ENCODE measurements at places on chromosomes 4 and X.

- no peak for DNase-seq
Measured at GRCh38 chr4:58611012-58611411, 1500.8 kb upstream of the IGFBP7 start.

GRCh38 chr4:107392951-107393350 is 327.1 kb downstream of the PAPSS1 start:
- peak; percentile 4 for DNase-seq

GRCh38 chrX:71175531-71175930 is 30.9 kb downstream of the NLGN3 start:
- DNase-seq, result no peak

DNA sequence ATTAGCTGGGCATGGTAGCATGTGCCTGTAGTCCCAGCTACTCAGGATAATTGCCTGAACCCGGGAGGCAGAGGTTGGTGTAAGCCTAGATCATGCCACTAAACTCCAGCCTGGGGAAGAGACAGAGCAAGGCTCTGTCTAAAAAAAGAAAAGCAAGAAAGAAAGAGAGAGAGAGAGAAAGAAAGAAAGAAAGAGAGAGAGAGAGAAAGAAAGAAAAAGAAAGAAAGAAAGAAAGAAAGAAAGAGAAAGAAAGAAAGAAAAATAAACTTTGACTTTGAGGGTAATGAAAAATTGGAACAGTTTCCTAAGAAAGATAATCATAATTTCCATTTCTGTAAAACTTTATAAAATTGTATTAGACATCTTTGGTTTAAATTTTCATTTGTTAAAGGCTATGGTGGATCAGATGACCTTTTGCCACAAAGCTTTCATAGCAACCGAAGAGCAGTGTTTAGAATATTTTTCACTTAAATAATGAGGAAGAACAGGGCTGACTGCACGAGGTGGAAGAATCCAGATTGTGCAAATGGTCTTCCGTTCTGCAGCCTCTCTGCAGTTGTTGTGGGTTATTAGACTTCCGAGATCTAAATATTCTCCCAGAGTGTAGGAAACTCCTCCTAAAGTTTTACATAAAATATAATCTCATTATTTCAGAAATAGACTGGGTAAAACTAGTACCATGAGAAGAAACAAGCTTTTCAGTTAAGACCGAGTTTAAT is 55.9 kb downstream of the RBM47 start:
- DNase-seq, result peak; percentile 70

- DNase-seq, result peak; percentile 76
Measured at GRCh38 chrX:103918050-103918449, 44.4 kb upstream of the TMSB15B start.

DNA sequence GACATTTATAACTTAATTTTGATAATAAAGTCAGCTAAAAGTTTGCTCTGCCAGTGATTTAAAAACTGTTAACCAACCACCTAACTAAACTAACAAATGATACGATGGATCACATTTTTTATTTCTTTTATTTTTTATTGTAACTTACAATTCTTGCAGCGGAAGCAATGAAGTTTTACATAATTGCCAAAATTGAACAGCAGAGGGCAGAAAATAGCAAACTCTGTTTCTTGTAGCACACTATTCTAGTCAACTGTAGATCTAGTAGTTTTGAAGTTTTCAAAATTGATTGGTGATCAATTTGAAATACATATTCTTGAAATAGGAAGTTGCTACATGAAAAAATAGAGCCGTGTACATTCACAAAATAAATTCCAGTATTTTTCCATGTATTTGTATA is 2.8 kb upstream of the GRIA2 start:
- DNase-seq, result peak; percentile 7

- DNase-seq, result peak; percentile 65
Measured at GRCh38 chr4:173371292-173372192, 788 bp downstream of the SAP30 start.

DNA sequence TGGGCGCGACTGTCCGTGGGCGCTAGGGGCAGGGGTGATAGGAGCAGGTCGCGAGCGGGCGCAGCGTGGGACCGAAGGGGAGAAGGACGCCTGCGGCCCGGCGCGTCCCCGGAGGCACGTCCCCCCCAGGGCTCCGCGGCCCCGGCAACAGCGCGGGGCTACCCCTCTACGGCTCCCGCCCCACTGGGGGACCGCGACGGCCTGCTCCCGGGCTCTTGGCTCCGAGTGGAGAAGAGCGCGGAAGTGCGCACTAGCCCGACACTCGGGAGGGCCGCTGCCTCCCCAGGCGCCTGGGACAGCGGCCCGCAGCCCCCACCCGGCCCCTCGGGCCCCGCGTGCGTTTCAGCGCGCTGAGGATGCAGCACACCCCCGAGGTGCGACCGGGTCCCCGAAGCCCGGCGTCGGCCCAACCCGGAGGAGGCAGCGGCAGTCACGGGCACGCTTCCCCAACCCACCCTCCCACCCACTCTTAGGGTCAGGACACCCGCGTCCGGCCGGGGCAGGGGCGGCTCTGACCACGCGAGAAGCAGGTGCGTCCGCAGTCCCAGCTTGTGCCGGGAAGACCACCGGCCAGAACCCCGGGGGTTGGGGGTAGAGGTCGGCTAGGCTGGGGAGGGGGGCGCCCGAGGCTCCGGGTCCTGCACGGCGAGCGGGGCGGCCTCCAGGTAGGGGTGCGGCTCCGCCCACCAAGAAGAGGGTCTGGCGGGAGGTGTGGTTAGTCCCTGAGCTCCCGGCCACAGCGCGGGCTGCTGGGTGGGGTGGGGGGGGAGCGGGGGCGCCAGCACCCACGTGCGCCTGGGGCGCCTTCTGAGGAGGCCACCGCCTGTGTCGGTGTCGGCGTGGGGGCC is 18.5 kb upstream of the NAT8L start:
- DNase-seq, result no peak

- no peak for DNase-seq
Measured at GRCh38 chr4:184684491-184685189, 35.1 kb downstream of the PRIMPOL start.

DNA sequence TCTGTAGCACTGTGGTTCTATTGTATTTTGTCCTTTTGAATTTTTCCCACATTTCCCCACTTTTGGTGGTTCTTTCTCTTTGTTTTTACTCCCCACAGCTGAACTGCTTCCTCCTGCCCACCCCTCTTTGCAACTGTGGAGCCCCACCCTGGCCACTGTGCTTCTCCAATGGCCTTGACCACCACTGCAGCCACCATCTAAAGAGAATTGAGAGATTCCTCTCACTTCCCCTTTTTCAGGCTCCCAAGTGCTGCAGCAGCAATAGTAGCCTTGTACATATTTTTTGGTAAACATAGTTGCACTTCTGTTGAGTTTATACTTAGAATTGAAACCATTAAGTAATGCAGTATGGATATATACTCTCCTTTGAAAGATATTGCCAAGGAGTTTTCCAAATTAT is 51.3 kb upstream of the FRMPD3 start:
- peak; percentile 20 for DNase-seq

DNA sequence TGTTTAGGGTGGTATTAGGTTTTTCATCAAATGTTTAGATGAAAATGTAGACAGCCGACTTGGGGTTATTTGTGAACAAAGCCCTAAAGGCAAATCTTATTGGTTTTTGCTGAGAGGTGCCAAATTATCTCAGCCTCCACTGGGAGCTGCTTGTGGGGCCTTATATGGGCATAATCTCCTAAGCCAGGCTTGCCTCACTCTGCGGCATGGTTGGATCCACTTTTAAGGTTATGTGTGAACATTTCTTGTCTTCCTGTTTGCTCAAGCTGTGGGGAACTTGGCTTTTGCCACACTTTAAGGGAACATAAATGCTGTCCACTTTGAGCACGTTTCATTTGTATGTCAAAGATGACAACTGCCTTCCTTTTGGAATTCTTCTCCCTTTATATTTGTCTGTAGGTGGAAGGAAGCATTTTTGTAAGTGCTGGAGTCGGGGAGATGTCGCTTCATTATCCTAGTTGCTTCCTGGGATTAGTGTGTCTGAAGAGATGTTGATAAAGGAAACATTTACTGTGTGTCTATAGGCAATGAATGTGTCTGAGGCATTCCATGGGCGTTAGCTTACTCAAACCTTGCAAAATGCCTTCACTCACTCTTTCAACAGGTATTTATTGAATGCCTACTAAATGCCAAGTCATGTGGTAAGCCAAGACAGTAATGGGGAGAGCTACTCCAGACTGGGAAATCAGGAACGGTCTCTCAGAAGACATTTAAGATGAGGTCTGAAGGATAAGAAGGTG is 78.3 kb downstream of the SLC9A6 start:
- peak; percentile 7 for DNase-seq

GRCh38 chr4:18366136-18366535 is 344.6 kb upstream of the LCORL start:
- DNase-seq, result no peak

GRCh38 chrX:144901521-144901920 is 345.8 kb upstream of the SPANXN1 start:
- no peak for DNase-seq

- DNase-seq, result no peak
Measured at GRCh38 chr4:147456706-147457105, 24.2 kb upstream of the EDNRA start.

GRCh38 chr4:151665022-151665784 is 95.6 kb downstream of the GATB start:
- no peak for DNase-seq

DNA sequence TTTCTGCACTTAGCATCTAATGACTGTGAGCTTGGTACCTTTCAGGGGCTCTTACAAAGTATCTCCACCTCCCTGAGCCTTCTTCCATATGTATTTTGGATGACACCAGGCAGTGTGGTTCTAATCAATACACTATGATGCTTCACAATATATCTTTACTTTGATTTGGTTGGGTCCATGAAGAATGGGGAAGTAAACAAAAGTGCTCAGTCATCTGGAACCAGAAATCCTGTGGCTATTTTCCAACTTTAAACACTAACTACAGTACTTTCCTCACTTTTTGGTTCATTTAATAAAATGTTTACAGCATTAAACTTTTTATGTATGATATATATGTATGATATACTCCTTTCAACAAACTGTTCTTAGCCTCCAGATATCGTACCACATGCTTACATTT is 216.4 kb upstream of the AFF2 start:
- DNase-seq, result no peak

DNA sequence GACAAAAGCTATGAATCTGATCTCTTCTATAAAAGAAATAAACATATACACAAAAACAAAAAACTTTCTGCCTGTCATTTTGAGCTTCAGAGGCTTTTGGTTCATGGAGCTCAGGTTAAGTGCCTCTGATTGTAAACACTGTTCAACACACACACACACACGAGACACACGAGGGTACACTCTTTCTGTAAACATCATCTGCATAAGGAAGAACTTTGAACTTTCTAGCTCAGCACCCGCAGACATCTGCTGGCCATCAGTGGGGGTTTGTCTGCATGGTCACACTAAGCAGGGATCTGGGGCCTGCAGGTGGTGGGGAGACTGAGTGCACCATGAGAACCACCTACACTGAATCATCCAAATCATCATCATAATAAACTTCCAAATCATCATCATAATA is 54.9 kb downstream of the STX18 start:
- no peak for DNase-seq

DNA sequence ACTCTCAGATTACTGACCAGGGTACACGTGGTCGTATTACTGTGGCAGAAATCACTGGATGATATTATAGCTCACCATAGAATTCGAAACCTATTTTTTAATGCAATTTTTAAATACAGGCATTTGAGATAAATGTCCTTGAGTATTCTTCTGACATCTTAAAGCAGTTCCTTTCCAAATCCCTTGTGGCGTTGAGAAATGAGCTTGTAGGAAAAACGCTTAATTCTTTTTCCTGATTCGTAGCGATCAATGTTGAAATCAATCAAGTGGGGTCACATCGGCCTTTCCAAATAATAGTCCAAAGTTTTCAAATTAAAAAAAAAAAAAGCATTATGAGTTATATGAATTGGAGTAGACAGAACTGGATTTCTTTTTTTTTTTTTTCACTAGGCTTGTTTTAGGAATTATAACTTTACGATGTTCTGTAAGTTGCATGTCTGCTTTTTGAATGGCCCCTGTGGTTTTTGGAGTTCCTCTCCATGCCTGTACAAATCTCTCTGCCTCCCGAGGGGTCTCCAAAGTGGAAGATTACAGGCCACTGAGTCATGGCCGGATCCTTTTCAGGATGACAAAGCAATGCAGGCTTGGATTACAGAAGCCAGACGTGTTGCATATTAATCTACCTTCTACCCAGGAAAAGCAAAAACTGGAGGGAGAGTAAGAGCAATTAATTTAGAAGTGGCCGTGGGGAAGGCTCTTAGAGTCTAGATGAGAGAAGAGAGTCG is 226.1 kb downstream of the SHOX start:
- no peak for DNase-seq

DNA sequence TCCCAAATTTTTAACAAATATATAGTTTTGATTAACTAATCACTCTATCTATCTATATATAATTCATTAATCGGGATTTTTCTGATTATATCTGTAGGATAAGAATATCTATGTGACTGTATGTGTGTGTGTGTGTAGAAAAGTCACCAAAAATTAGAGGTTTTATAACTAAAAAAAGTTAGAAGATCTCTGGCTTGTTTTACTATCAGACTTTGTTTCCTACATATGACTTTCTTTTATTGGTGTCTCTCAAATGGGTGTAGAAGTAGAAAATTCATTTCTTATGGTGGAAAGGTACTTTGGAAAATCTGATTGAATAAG is 26.7 kb upstream of the TMPRSS11D start:
- DNase-seq, result no peak

DNA sequence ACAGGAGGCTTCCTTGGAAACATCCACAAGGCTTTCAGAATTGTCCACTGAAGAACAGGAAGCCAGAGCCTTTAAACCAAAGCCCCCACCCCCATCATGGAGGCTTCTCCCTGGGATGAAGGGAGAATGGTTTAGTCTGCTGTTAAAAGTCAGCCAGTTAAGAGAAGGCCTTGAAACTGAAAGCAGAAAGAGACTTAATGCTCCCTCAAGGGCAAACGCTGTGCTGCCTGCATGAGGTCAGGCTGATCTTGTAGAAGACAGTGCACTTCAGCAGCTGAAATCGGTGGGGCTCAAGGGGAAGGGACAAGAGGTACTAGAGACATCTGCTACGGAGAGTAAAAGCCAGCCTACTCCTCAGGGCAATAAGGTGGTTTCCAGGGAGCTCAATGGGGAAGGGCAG is 69.0 kb downstream of the HPRT1 start:
- peak; percentile 32 for DNase-seq

DNA sequence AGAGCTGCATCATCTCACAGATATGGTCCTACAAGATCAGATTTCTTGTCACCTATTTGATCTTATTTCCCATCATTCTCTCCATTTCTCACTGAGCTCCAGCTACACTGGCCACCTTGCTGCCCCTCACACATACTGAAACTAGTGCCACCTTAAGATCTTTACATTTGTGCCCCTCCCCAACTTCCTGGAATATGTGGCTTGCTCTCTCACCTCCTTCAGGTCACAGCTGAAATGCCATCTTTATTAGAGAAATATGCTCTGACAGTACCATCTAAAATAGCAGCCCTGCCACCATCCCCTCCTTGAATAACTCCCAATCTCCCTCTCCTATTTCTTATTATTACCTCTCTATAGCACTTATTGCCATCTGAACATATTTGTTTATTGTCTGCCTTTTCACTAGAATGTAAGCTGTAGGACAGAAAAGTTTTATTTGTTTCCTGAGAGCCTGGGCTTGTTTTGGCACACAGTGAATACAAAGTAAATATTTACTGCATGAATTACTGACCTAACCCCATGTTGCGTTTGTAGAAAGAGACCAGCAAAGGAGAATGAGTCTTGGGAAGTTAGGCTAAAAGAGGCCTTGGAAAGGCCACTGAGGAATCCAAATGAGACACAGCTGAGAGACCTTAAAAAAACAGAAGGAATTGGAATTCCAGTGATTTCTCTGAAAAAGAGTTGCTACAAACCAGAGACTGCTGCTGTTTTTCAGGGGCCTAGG is 22.7 kb downstream of the DYNLT3 start:
- no peak for DNase-seq
